ENCODE measurements at places on chromosomes 1 and 21. TPM values are rescaled to one million over a fixed set of nuclear protein-coding genes. Genes with fewer than 3 reads are reported as not detected.
A peak's percentile ranks its signal among the peaks of the same experiment; 100 is the strongest.

DNA sequence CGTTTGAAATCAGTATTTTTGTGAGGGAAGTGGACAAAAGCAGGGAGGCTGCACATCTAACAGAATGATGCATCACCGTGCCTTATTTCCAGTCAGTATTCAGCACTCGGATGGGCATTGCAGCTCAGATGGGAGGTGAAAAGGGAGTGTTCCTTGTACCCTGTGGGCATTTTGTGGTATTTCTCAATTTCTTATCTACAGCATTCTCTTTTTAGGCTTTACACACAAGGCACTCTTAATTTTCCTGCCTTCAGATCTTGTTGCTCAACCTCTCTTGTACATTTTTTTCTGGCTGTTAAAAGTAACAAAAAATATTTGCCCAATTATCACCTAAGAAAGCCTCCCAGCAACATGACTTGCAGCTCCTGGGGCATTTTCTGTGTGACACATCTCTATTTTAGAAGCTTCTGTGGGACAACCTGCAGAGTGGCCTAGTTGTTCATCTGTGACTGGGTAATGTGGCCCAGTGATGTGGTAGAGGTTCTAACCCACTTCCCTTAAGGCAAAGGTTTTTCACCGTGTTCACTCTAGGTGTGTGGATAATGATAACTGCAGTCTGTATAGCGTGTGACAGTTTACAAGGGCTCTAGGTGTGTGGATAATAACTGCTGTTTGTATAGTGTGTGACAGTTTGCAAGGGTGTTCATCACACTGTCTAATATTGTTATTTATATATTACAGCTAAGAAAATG lies 257.2 kb downstream of the PTGER3 start:
- DNase-seq = no peak

The HES3 gene
- not detected for total RNA-seq

GRCh38 chr1:55632058-55632457 lies 416.9 kb upstream of the USP24 start:
- no peak for DNase-seq

- no peak for DNase-seq
These were observed 52.9 kb downstream of the FOXJ3 start for GRCh38 chr1:42282024-42282579.

DNA sequence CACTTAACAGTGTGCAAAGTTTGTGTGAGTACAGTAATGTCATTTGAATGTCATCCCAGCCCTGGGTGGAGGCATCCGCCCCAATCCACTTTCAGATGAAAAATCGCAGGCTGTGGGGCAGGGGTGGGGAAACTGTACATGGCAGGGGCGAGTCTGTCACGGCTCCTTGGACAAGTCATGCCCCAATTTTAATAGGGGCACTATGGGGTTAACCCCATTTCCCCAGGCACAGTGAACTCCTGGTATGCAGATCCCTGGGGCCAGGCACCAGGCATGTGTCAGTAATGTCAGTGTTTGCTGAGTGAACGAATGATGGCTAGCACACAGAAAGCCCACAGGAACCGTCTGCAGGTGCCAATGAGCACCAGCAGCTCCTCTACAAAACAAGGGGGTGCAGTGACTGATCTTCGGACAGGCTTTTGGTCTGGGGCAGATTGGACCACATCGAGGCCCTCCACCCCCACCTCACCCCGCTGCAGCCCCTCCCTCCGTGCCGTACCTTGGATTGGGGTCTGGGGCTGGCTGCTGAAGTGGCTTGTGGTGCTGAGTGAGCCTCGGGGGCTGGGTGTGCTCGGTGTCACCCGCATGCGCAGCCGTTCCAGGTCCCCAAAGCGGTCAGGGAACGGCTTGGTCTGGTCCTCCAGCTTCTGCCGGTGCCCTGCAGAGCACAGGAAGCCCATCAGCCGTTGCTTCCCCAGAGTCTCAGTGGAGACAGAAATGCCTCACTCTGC lies 23.2 kb downstream of the RUNX3 start:
- DNase-seq = peak; percentile 3

All from transverse colon (tissue), 4 donors.